EH (cell line): ENCODE measurements at places on chromosomes 1 and 21.

- no peak for DNase-seq
Measured at GRCh38 chr21:43911935-43912487, 47.0 kb downstream of the AGPAT3 start.

GRCh38 chr1:54124472-54124871 lies 28.3 kb downstream of the CDCP2 start:
- no peak for DNase-seq

- peak; percentile 54 for DNase-seq
Measured at GRCh38 chr21:36902793-36903192, 63.7 kb downstream of the HLCS start.

GRCh38 chr1:18795002-18795689 lies 64.3 kb downstream of the TAS1R2 start:
- no peak for DNase-seq

GRCh38 chr1:243944429-243945160 lies 94.6 kb upstream of the AKT3 start:
- peak; percentile 48 for DNase-seq
